GM04504 (cell line): ENCODE measurements at places on chromosomes 13 and 19.

DNA sequence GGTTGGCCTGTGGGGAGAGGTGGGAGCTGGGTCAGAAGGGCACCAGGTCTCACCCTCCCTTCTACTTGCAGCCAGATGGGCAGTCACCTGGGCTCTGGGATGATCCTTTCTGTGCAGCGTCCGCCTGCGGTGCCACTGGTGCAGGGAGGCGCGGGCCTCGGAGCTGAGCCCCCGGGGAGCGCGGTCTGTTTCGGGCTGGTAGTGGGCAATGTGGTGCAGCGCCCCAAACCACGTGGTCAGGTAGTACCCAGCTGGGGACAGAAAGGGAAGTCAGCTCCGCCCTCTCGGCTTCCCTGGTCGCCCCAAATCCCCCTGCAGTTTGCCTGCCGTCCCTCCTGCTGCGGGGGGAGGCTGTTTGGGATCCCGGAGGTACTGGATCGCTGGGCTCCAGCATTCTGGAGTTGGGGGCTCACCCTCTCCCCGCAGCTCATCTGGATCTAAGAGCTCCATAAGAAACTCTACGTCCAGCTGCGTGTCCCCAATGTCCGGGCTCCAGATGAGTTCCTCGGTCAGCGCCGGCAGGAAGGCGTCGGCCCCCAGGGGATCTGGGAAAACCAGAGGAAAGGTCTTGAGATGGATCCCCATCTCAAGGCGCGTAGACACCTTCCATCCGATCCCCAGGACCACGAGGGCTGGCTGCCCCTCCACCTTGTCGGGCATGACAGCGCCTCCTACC, 8.8 kb downstream of the RINL start:
- no peak for DNase-seq

DNA sequence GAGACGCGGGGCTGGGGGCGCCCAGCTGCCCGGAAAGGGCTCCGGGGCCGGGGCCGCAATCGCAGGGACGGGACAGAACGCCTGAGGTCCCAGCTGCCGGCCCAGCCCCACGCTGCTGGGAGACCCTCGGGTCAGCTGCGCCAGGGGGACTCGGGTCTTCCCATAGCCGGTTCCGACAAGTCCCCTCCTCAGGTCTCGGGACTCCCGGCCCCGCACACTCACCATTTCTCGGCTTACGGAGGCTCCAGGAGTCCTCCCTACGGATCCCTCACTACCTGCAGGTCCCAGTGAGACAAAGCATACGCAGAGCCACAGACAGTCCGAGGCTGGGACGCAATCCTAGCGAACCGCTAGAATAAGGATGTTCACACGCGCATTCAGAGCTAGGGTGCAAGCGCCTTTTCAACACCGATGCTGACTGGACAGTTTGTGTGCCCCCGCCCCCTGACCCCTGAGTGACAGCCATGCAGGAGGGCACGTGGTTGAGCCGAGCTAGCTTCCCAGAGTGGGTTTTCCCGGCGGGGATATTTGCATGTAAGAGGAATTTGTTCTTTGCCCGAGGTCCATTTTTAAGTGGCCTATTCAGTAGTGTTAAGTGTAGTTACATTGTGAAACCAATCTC, 13.6 kb downstream of the ZNF490 start:
- no peak for DNase-seq

GRCh38 chr19:8261881-8262280, 46.3 kb downstream of the CD320 start:
- no peak for DNase-seq

- DNase-seq, result peak; percentile 24
Measured at GRCh38 chr13:24654741-24655140, 25.5 kb upstream of the ATP12A start.

DNA sequence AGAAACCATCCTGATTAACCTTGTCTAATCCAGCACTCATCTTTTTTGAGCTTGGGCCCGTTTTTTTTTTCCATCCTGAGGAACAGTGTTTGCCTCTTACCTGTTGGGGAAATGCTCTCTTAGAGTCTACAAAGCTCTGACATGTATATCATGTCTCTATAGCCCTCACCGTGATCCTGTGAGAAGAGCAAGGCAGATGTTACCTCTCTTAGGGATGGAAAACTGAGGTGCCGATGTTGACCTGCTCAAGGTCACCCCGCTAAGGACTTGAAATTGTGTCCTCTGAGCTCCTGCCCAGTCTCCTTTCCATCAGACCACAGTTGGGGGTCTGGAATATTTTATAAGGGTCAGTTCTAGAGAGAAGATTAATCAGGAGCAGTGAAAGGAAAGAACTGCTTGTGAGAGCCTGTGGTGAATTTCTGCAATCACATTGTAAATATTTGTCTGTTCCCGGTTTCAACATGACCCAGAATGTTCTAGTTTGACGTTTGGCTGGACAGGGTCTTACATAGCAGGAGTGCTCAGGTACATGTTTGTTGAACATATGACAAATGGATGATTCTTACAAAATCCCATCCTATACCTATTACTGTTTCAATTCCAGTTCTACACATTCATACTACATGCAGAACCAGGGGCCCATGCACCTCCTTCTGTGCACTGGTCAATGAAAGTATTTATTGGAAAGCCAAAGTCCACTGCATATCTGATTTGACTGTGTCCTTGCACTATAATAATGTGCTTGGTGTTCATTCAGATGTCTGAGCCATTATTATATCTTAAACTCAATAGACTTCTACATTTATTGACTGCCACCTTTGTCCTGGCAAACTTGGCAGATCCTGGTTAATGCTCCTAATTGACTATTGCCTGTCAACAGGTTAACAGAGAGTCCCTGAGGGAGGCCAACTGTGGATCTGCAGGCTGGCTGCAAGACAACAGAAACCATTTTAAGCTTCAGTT, 12.1 kb downstream of the SLC25A15 start:
- no peak for DNase-seq
